ENCODE measurements at places on chromosomes 12 and 14. TPM values are rescaled to one million over a fixed set of nuclear protein-coding genes. Genes with fewer than 3 reads are reported as not detected.
A peak's percentile ranks its signal among the peaks of the same experiment; 100 is the strongest.

- peaks cover 6% of the 10 kb centered on the region for H3K4me1 ChIP-seq
- peaks cover 55% of the 10 kb centered on the region for H3K36me3 ChIP-seq
- no peak overlapping the region for H3K27ac ChIP-seq
- no peaks in the 10 kb centered on the region for H3K27me3 ChIP-seq
- H3K4me3 ChIP-seq: no peak overlapping the region
Measured at GRCh38 chr12:27319409-27319808, 13.2 kb upstream of the BMAL2 start.

- H3K4me3 ChIP-seq: no peak overlapping the region
- no peaks in the 10 kb centered on the region for H3K4me1 ChIP-seq
- no peak for DNase-seq
- H3K27me3 ChIP-seq: no peaks in the 10 kb centered on the region
- H3K36me3 ChIP-seq: no peaks in the 10 kb centered on the region
- H3K27ac ChIP-seq: no peak overlapping the region
Measured at GRCh38 chr12:128644664-128645296, 179.0 kb downstream of the SLC15A4 start.

- H3K4me3 ChIP-seq: no peak overlapping the region
- H3K36me3 ChIP-seq: no peaks in the 10 kb centered on the region
- no peaks in the 10 kb centered on the region for H3K27me3 ChIP-seq
- H3K27ac ChIP-seq: no peak overlapping the region
- H3K4me1 ChIP-seq: no peaks in the 10 kb centered on the region
- DNase-seq: no peak
Measured at GRCh38 chr12:131061041-131061806, 107.5 kb downstream of the ADGRD1 start.

The ASCL4 gene
- not detected for total RNA-seq

DNA sequence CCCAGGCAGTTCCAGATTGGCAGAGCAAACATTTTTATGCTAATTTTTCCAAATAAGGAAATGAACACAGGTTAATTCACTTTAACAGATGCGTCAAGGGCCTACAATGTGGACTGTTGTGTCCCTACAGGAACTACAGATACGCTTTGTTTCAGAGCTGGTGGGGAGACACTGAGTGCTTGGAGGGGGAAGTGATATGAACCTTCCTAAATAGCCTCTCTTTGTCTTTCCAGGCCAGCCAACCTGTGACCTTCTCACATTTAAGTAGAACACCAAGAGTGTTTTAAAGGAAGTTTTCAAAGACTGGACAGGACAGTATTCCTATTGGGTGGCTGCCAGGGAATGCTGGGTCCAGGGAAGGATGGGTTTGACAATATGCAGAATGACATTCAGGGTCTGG is 141.3 kb downstream of the ZNF664 start:
- no peak for DNase-seq
- H3K4me3 ChIP-seq: no peak overlapping the region
- no peaks in the 10 kb centered on the region for H3K36me3 ChIP-seq
- H3K4me1 ChIP-seq: no peaks in the 10 kb centered on the region
- H3K27me3 ChIP-seq: no peaks in the 10 kb centered on the region

DNA sequence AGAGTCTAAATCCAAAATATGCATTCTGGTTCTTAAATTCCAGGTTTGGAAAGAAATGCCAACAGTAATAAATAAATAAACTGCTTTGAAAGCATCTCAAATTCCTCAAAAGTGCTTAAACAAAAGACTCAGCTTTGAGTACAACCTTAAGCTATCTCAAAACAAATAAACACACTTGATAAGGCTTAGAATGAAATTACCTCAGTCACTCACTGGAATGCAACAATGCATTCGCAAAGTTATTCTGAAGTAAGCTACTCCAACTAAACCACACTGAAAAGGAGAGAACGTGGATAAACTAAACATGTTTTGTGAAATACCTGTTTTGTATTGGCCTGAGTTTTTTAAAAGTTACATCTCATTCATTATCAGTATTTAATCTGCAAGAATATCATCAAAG is 1.2 kb downstream of the SPTSSA start:
- no peak for DNase-seq
- H3K36me3 ChIP-seq: no peaks in the 10 kb centered on the region
- H3K27me3 ChIP-seq: no peaks in the 10 kb centered on the region
- H3K27ac ChIP-seq: peak overlapping the region; percentile 71
- H3K4me1 ChIP-seq: peaks cover 22% of the 10 kb centered on the region

GRCh38 chr12:991350-992333 is 619 bp downstream of the ERC1 start:
- peaks cover 24% of the 10 kb centered on the region for H3K4me1 ChIP-seq
- peak overlapping the region; percentile 96 for H3K27ac ChIP-seq
- no peaks in the 10 kb centered on the region for H3K27me3 ChIP-seq
- DNase-seq: no peak
- H3K4me3 ChIP-seq: peak overlapping the region; percentile 90

DNA sequence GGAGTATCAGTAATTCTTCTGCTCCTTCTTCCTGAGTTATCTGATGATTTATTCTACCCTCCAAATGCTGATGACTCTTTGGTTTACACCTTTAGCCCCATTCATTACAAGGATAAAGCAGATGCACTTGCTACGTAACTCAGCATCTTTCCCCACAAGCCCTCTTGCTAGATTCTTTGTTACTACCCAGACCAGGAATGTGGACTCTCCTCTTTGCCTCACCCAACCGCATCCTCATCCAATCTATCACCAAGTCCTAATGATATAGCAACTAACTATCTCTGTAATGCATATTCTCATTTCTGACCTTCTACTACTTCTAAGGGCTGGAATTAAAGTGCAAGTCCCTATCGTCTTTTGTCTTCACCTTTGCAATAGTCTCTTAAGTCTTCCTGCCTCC is 9.2 kb downstream of the KRT1 start:
- no peaks in the 10 kb centered on the region for H3K27me3 ChIP-seq
- no peak overlapping the region for H3K4me3 ChIP-seq
- no peaks in the 10 kb centered on the region for H3K36me3 ChIP-seq
- no peak overlapping the region for H3K27ac ChIP-seq
- DNase-seq: no peak

DNA sequence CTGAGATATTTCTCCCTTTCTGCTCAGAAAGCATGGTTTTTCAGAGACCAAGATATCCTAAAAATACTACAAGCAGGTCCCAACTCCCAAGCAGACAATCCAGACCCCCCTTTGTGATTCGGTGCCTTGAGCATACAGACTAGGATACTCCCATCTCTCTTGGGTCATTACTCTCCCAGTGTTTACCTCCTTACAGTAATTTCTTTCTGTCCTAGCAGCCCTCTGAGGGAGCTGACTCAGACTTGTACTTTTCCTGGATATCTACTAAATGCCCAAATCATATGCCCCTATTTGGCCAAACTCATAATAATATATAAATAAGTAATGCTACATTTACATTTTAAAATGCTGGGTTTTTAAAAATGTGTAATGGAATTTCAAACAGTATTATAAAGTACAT is 355.6 kb downstream of the LRIG3 start:
- H3K27me3 ChIP-seq: no peaks in the 10 kb centered on the region
- no peaks in the 10 kb centered on the region for H3K4me1 ChIP-seq
- no peak for DNase-seq
- H3K4me3 ChIP-seq: no peak overlapping the region
- H3K36me3 ChIP-seq: no peaks in the 10 kb centered on the region

The DLGAP5 gene
- total RNA-seq: 0.14 TPM

- no peaks in the 10 kb centered on the region for H3K36me3 ChIP-seq
- H3K27me3 ChIP-seq: no peaks in the 10 kb centered on the region
- no peaks in the 10 kb centered on the region for H3K4me1 ChIP-seq
- H3K27ac ChIP-seq: no peak overlapping the region
- H3K4me3 ChIP-seq: no peak overlapping the region
Measured at GRCh38 chr12:48037267-48037915, 33.1 kb upstream of the COL2A1 start.

The TAS2R10 gene
- total RNA-seq: 4.6 TPM

The CHGA gene
- not detected for total RNA-seq

DNA sequence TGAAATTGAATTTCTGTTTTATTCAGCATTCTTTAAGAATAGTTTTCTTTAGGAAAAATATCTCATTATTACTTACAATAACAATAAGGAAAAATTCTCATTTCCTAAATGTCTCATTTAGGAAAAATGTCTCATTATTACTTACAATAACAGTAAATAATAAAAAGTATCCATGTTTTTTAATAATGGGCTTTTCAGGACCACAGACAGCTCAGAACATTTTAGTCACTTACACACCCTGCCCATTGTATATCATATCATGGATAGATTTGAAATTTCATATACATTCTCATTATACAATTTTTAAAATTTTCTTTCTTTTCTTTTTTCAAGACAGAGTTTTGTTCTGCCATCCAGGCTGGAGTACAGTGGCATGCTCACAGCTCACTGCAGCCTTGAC is 58.9 kb downstream of the ASCL1 start:
- no peaks in the 10 kb centered on the region for H3K36me3 ChIP-seq
- H3K27ac ChIP-seq: no peak overlapping the region
- DNase-seq: no peak
- H3K4me3 ChIP-seq: no peak overlapping the region

DNA sequence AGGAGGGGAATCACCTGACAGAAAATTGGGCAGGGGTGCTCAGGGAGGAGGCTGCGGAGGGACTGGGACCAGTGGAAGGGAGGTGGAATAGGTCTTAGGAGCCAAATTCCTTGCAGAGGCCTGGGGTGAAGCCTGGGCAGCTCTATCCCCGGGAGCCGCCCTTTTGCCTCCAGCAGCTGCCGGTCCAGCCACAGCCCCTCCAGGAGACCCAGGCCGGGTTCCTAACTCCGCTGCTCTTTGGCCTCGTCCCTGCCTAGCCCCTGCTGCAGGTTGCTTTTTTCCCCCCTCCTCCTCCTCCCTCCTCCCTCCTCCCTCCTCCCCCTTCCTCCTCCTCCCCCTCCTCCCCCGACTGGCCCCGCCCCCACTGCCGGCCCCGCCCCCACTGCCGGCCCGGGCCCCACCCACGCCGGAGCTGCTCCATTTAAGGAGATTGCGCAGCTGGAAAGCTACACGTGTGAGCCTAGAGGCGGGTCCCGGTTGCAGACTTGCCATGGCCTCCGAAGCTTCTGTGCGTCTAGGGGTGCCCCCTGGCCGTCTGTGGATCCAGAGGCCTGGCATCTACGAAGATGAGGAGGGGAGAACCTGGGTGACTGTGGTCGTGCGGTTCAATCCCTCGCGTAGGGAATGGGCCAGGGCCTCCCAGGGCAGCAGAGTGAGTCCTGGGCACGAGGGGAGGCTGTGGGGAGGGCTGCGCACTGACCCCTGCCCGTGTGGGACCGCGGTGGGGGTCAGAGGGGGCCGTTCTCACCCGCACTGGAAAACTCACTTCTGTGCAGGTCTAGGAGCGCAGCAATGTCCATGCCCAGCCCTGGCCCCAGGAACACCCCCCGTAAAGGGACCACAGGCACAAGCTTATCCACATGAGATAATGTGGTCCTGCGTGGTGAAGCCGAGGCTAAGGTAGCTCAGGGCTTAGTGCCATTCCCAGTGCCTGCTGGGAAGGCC is at the start of gene TCL1B:
Gene TCL1B (plus strand): TSS at position 449 of the 945 bp plus-strand sequence. CDS start 42 bp downstream, at position 491.
- H3K36me3 ChIP-seq: no peaks in the 10 kb centered on the region
- no peak for DNase-seq
- H3K27ac ChIP-seq: no peak within 1 kb of the TSS
- no peak within 1 kb of the TSS for H3K4me3 ChIP-seq

- no peak overlapping the region for H3K4me3 ChIP-seq
- H3K36me3 ChIP-seq: no peaks in the 10 kb centered on the region
- H3K4me1 ChIP-seq: peaks cover 2% of the 10 kb centered on the region
- no peaks in the 10 kb centered on the region for H3K27me3 ChIP-seq
Measured at GRCh38 chr12:68479896-68480291, 130.8 kb upstream of the RAP1B start.

DNA sequence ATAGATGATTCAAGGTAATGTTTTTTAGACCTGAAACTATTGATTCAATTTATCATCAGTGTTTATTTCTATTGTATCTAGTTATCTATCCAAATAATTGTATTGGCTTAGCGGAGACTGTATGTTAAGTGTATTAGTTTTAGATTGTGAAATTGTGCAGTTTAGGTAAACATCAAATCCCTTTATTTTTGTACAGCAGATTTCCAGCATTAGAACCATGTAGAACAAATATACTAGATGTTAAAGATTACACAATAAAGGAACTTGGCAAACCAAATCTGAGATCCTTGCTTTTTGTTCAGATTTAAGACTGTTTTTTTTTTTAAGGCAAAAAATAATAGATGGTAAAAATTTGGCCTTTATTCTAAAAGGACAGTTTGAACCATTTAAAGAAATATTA is 39.3 kb downstream of the PPM1A start:
- H3K27ac ChIP-seq: no peak overlapping the region
- no peak for DNase-seq
- H3K4me1 ChIP-seq: no peaks in the 10 kb centered on the region
- H3K27me3 ChIP-seq: no peaks in the 10 kb centered on the region
- no peak overlapping the region for H3K4me3 ChIP-seq

The TSHR gene
- total RNA-seq: not detected

DNA sequence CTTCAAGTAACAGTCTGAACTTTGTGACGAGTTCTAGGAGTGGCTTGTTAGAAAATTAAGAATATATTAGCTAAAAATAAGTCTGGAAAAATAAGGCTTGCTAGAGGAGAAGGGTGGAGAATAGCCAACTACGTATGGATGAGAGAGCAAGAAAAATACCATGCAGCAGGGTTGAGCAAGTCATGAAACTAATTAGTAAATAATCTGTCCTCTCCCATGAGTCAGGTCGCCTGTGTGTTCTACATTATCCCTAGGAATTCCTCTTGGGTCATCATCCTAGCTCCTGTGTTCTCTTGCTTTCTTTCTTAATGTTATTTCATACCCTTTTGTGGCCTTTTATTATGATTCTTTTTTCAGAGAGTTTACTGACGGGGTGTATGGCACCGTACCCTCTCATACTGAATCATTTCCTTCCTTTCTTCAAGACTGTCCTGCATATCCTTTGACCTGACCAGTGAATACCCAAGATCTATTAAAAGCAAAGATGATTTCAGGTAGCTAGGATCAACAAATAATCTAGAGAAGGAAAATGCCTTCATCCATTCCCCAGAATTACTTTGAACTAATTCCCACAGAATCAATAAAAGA is 177.2 kb upstream of the NPAS3 start:
- peak overlapping the region; percentile 5 for H3K4me3 ChIP-seq
- peaks cover 31% of the 10 kb centered on the region for H3K4me1 ChIP-seq
- DNase-seq: no peak
- no peaks in the 10 kb centered on the region for H3K27me3 ChIP-seq
- H3K36me3 ChIP-seq: no peaks in the 10 kb centered on the region

The TEX22 gene
- total RNA-seq: not detected

The RAD51B gene
- 12.1 TPM for total RNA-seq

GRCh38 chr14:95895720-95896119 is 19.1 kb downstream of the TUNAR start:
- H3K4me1 ChIP-seq: peaks cover 5% of the 10 kb centered on the region
- no peaks in the 10 kb centered on the region for H3K27me3 ChIP-seq
- H3K4me3 ChIP-seq: no peak overlapping the region
- H3K36me3 ChIP-seq: no peaks in the 10 kb centered on the region
- no peak for DNase-seq

The SYT1 gene
- 1.9 TPM for total RNA-seq

GRCh38 chr14:31286456-31287293 is 79.1 kb upstream of the HECTD1 start:
- no peak overlapping the region for H3K4me3 ChIP-seq
- H3K4me1 ChIP-seq: peaks cover 16% of the 10 kb centered on the region
- no peak overlapping the region for H3K27ac ChIP-seq
- DNase-seq: no peak

The LMO3 gene
- total RNA-seq: 45.4 TPM

All from thoracic aorta (tissue), 2 donors.